Midbrain (tissue), 1 donor: ENCODE measurements at places on chromosomes 16 and 17.

GRCh38 chr16:30567991-30568638, 3.4 kb downstream of the ZNF688 start:
- no peak for DNase-seq

GRCh38 chr16:19980632-19981265, 92.9 kb downstream of the GPR139 start:
- DNase-seq = no peak

- no peak for DNase-seq
Measured at GRCh38 chr17:31806921-31807320, 52.1 kb downstream of the COPRS start.

DNA sequence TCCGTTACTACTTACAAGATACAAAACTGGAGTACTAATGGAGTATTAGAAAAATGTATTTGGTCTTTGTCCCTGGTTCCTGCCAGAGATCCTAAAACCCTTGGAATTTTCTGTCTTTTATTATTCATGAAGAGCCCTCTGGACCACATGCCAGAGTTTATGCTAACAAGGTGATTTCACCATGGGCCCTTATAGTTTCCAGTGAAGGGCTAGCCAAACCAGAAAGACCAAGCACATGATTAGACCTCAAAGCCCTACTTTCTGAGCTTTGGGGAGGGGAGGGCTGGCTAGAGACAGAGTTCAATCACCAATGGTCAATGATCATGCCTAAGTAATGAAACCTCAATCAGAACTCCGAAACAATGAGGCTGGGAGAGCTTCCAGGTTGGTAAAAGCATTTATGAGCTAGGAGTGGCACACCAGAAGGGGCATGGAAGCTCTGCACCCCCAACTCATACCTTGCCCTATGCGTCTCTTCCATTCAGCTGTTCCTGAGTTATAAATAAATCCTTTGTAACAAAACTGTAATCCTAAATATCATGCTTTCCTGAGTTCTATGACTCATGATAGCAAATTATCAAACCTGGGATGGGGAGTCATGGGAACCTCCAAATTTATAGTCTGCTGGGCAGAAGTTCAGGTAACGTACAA, 10.4 kb downstream of the DCUN1D3 start:
- DNase-seq = no peak

- DNase-seq = no peak
Measured at GRCh38 chr17:76065775-76066174, 6.5 kb downstream of the SRP68 start.

GRCh38 chr16:88649924-88650748, 717 bp downstream of the CYBA start:
- DNase-seq = no peak

DNA sequence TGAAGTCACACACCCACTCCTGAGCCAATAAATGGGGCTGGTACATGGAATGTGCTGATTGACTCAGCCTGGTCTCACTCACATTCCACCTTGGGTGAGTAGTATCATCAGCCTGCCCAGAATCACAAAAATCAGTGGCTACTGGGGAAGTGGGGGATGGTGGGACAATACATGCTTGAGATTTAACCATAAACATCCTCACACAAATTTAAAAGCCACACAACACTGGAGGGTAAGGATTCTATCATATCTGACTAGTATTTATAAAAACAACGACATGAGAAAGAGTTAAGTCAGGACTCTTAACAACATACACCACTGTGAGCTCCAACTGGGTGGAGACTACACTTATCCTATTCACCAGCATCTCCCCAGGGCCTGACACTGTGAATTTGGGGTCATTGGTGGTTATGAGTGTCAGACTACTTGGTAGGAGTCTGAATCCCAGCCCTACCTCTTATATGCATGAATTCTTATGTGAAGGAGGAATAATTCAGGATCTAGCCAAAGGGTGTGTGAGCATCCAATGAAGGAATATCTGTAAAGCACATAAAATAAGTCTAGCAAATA, 26.0 kb upstream of the IRX6 start:
- DNase-seq = no peak

GRCh38 chr16:56389554-56389953, 35.8 kb downstream of the AMFR start:
- no peak for DNase-seq

DNA sequence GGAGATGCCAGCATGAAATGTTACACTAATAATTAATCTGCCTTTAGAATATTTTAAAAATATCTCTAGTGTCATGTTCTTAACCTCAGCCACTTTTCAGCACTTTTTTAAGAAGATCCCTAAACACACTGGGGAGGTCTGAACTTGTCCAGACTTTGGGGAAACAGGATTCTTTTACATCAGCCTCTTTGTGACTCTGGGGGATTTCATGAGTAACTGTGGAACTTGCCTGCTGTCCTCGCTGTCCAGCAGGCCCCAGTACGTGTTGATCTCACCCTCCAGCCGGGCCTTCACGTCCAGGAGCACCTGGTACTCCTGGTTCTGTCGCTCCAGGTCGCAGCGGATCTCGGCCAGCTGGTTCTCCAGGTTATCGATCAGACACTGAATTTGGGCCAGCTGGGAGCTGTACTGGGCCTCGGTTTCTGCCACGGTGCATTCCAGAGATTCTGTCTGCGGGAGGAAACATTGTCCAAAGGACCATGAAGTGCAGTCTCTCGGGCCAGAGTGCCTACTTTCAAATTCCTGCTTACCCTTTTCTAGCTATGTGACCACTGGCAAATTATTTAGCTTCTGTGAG, 5.5 kb downstream of the KRT40 start:
- no peak for DNase-seq

- no peak for DNase-seq
Measured at GRCh38 chr17:81720267-81721071, 8.4 kb downstream of the SLC25A10 start.

DNA sequence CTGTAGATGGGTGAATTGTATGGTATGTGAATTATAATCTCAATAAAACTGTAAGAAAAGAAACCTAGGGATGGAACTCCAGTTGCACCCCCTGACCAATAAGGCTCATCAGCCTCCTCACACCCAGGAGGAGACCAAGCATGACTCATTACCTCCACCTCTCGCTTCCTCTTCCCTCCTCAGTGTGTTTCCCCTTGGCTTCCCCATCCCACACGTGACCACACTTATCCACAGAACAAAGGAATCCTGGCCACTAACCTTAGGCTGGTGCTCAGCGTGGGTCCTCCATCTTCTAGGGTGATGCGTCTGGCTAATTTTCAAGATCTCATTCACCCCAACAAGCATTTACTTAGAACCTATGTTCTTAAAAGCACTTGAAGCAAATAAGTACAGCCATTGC, 36.2 kb upstream of the MAP3K14 start:
- DNase-seq = no peak

DNA sequence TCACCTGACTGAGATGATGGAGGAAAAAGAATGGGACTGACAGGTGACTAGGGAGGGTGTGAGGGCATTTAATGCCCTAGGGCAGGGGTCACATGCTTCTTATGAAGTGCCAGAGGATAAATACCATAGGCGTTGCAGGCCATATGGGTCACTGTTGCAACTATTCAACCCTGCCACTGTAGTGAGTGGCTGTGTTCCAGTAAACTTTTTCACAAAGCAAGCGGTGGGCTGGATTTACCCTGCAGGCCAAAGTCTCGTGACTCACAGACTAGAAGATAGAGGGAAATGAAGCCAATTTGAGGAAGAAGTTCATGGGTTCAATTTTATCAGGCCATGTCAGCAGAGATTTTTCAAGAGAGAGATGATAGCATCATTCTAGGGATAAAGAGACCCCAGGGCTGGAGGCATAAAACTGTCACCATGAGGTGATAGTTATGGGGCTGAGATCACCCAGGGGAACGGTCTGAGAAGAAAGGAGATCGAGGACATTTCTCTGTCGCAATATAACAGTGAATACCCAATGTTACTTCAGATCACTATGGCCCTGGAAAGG, 8.6 kb downstream of the ARHGAP17 start:
- DNase-seq = no peak

DNA sequence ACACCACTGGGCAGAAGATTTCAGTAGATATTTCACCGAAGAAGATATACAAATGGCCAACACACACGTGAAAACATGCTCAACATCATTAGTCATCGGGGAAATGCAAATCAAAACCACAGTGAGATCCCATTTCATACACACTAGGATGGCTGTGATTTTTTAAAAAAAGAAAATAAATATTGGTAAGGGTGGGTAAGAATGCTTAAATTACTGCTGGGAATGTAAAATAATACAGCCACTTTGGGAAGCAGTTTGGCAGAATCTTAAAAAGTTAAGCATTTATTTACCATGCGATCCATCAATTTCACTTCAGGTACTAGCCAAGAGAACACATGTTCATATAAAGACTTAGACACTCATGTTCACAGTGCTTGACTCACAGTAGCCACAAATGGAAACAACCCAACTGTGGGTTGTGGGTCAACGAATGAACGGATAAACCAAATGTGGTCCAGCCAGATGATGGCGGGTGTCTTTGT, 6.5 kb upstream of the C16orf74 start:
- DNase-seq = no peak

- DNase-seq = no peak
Measured at GRCh38 chr16:24442631-24443030, 96.7 kb upstream of the RBBP6 start.

DNA sequence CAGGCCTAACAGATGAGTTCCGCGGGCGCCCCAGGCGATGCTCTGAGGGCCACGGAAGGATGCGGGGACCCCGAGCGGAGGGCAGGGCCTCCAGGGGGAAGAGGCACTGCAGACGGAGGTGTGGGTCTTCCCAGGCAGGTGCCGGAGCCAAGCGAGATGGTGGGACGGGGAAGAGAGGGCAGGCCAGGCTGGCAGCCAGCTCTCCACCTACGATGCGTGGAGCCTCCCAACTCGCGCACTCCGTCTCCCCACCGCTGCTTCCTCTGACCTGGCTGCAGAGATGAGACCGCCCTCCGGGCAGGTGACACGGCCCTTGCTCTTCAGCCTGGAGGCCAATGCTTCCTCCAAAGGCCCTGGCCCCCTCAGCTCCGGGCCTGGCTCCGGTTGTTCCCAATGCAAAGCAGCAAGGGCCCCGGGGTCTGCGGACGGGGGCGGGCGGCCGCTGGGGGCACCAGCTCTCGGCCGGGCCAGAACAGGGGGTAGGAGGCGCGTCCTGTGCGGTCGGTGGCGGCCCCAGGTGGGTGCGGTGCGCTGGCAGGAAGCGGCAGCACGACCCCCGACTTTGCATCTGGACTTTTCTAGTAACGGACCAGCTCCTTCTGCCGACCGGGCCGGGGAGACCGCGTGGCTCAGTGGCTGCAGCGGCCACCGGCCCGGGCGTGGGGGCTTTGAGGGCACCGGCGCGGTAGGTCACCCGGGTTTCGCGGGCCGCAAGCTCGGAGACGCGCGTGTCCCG, 1.5 kb upstream of the SOX8 start:
- no peak for DNase-seq

DNA sequence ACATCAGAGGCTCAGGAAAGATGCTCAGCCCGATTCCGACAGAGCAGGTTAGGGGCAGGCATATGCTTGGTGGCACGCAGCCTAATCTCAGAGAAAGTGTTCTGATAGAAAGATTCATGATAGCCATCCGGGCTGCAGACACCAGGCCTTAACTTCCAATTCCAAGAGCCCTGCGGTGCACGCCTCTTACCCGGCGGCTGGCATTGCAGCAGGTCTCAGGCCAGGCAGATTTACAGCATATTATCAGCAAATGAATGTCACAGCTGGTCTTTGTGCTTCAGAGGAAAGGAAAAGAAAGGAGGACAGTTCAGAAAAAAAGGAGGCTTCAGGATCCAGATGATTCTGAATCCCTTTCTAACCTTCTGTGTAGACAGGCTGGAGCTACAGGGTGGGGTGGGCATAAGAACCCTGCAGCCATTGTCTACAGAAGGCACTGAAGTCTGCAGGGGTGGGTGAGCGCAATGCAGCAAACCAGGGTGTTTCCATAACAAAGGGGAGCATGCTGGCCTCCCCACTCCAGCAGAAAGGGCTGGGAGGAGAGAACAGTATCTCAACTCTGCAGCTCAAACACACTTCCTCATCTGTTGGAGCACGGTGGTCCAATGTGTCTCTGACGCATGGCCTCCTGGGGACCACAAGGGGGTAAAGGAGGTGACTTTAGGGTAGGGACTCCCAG, 277.4 kb upstream of the XYLT1 start:
- DNase-seq = no peak

- DNase-seq = peak; percentile 31
Measured at GRCh38 chr17:38897671-38898290, 27.6 kb upstream of the LASP1NB start.

DNA sequence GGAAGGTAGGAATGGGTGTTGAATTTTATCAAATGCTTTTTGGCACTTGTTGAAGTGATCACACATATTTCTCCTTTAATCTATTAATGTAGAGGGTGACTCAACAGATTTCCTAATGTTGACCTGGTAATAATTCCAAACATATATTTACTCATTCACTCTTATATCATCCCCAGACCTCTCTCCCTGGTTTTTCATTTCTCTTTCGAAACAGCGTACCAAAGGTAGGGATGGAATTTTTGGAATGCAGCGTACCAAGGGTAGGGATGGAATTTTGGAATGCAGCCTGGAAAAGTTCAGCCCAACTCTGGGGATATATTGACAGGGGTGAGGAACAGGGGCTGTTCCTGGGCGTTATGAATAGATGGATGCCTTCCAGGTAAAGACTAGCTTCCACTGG, 7.3 kb downstream of the KIF18B start:
- no peak for DNase-seq

DNA sequence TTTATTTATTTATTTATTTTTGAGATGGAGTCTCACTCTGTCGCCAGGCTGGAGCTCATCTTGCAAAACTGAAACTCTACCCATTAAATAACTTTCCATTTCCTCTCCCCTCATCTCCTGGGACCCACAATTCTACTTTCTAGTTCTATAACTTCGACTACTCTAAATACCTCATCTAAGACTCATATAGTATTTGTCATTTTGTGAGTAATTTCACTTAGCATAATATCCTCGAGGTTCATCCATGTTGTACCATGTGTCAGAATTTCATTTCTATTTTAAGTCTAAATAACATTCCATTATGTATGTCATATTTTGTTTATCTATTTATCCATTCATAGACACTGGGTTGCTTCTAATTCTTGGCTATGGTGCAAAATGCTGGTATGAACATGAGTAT, 5.1 kb upstream of the NT5M start:
- no peak for DNase-seq

- no peak for DNase-seq
Measured at GRCh38 chr16:17414421-17414820, 56.3 kb downstream of the XYLT1 start.
